ENCODE measurements at places on chromosomes 12 and 14.

- peak; percentile 34 for DNase-seq
Observed at GRCh38 chr14:35346738-35347322, 54.6 kb downstream of the PSMA6 start.

DNA sequence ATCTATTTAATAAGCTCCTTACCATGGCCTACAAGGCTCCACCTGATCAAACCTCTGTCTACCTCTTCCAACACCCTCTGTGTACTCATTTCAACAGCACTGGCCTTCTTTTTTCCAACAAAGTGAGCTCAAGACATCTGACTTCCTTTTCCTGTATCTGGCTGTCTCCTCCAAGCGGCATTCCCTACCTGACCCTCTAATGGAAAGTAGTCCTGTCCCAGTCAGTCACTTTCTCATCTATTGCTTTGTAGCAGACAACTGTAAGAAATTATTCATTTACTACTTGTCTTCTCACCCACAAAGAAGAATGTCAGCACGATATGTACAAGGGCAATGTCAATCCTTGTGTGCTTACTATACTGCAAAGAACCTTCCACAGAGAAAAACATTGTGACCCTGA is 149.6 kb downstream of the MED13L start:
- no peak for DNase-seq

- DNase-seq: no peak
Observed at GRCh38 chr14:50631408-50631821, 36.7 kb downstream of the SAV1 start.

- DNase-seq: no peak
Observed at GRCh38 chr12:66832997-66833396, 154.1 kb upstream of the GRIP1 start.

GRCh38 chr12:52367876-52368275 is 595 bp upstream of the KRT85 start:
- no peak for DNase-seq

Data from pancreas (tissue), 10 donors.